ENCODE measurements at places on chromosomes 5 and 9. TPM values are rescaled to one million over a fixed set of nuclear protein-coding genes. Genes with fewer than 3 reads are reported as not detected.

Gene TXNDC8
- polyA plus RNA-seq: not detected

Gene FAM153A
- polyA plus RNA-seq: 0.25 TPM

Gene MED10
- 38.6 TPM for polyA plus RNA-seq

Gene SPARC
- polyA plus RNA-seq: 2,551 TPM

Gene ARSI
- 3.6 TPM for polyA plus RNA-seq

Gene TRIM14
- polyA plus RNA-seq: 7.3 TPM

Gene NEUROG1
- not detected for polyA plus RNA-seq

Gene CXCL14
- polyA plus RNA-seq: 24.9 TPM

Gene MAMDC4
- 3.5 TPM for polyA plus RNA-seq

Gene LECT2
- polyA plus RNA-seq: 3.6 TPM

Gene C9orf40
- 5.2 TPM for polyA plus RNA-seq

Gene NR3C1
- polyA plus RNA-seq: 42.0 TPM

Gene FBN2
- polyA plus RNA-seq: 73.7 TPM

Gene PCDHB13
- 5.9 TPM for polyA plus RNA-seq

Gene TLX3
- polyA plus RNA-seq: not detected

Gene BRD9
- polyA plus RNA-seq: 35.4 TPM

Gene FBLL1
- 0.65 TPM for polyA plus RNA-seq

Gene NDUFS4
- 162 TPM for polyA plus RNA-seq

Gene PKD2L2
- not detected for polyA plus RNA-seq

Gene ARID3C
- 0.21 TPM for polyA plus RNA-seq
